Stimulated activated CD4-positive, alpha-beta T cell treated with anti-CD3 and anti-CD28 coated beads, Interleukin-1b, Interleukin-23, amount 100 ng/mL, for 24 hours (primary cell): ENCODE measurements at places on chromosomes 7 and 10.

DNA sequence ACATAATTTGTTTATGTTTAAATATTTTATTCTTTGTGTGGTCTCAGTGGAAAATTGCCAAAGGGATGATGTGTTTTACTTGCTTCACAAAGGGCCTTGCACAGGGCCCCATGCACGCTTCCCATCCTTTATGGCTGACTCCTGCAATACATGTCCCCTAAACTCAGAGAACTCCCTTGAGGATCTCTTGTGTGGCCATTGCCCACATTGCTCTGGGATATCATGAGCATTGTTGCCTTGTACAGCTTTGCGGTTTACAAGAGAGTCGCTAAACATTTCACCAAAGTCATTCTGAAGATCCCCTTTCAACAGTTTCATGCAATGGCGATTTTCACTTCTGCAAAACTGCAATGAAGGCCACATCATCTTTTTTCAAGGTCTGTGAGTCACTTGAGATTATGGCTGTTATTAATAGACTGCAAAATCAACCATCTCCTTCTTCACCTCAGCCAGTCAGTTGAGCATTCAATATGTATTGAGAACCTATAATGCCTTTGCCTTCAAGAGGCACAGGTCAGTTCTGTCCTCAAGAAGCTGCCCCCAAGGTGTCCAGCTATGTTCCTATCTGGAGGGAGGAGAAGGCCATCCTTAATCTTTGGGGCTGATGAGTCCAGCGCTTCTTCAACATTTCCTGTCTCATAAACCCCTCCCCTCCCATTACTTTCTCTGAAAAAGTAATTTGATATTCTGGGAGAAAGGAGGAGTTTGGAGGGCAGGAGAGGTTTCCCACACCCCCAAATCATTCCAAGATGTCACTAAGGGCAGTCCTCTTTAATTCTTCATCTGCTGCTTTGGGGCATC lies 108.1 kb downstream of the CCDC71L start:
- no peak for DNase-seq

GRCh38 chr7:29765490-29765889 lies 40.8 kb upstream of the WIPF3 start:
- DNase-seq: no peak

DNA sequence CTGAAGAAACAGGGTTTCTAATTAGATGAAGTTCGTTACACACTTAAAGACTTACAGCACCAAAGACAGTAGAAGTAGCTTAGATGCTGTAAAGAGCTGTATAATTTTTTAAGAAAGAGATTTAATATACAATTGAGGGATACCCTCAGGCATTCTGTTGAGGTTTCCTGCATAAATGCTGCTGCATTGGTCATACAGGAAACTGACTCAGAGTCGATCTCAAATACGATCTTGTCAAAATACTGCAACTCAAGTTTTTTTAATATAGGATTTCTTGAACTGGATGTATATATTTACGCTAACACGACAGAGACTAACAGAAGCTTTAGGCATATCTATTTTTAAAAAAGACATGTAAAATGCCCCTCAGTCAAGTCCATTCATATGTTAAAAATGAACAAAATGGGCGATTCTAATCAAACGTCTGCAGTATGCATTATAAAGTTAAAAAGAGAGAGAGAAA lies 2.4 kb upstream of the ARID5B start:
- no peak for DNase-seq

DNA sequence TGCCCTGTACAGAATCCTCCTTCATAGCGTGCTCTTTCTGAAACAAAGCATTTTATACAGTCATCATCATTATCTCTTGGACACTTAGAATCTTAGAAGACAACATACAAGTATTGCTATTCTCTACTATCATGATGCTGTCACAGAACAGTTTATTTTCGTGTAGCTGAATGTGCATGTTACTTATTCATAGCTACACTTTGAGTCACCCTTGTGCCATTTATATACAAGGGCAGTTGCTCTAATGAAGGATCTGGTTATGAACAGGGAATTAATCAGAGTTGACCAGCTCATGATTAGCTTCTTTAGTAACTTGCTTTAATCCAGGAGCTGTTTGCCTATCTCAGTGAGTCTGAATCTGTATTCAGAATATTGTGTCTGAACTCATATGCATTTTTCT lies 11.2 kb downstream of the CASP2 start:
- no peak for DNase-seq

DNA sequence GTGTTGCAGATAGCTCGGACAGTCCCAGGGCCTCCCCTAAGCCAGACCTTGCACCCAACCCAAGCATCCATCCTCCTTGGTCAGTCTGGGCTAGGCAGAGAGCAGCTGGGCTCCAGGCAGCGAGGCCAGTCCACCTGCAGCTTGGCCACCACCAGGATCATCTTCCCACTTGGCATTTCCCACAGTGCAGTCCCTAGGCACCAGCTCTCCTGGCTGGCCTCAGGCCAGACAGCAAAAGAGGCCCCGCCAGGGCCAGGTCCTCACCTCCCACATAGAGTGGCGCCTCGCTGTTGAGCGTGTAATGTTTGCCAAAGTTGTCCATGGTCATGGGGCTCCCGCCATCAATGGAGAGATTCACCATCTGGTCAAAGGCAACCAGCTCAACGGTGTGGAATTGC lies 171.7 kb downstream of the LCOR start:
- no peak for DNase-seq

DNA sequence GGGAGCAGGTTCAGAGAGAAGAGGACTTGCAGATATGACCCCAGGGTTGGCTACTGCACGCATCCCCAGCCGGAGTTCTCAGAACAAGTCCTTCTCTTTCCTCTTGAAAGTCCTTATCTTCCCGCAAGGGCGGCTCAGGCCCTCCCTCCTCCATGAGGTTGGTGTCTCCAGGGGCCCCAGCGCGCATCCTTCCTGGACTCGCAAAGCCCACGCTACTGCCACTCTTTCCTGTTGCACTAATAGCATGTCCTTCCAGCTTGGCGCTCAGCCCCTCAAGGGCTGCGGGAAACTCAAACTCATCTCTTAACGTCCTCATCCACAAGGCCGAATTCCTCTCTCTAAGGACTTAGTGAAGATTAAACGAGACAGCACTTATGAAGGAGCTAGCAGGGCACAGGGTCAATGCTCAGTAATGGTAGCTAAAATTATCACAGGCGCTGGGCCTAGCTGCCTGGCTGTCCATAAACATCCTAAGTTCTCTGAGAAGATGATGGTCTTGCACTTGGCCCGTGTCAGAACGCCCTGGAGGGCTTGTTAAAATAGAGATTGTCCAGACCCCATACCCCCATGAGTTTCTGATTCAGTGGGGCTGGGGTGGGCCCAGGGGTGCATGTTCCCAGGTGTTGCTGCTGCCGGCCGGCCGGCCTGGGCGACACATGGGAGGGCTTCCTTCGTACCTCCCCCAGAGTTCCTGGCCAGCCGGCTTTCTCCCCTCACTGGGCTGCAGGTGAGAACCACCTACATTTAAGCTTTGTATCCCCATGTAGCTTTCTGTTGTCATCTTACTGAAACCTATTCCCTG lies 261.4 kb downstream of the COBL start:
- no peak for DNase-seq

DNA sequence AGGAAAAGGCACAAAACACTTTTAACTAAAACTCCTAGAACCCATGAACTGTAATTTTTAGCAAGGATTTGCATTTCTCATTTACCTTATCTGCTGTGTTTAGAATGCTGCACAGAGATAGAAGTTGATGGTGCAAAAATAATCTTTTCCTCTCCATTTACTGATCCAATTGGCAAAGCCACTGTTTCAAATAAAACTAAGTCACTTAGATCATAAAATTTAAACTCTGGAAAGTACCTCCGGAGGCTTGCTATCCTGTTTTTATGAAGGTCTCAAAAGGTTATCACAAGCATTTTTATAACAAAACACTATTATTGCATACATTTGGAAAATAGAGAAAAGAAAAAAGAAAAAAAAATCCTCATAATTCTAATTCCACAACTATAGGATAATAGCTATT lies 7.6 kb downstream of the CPA2 start:
- no peak for DNase-seq

DNA sequence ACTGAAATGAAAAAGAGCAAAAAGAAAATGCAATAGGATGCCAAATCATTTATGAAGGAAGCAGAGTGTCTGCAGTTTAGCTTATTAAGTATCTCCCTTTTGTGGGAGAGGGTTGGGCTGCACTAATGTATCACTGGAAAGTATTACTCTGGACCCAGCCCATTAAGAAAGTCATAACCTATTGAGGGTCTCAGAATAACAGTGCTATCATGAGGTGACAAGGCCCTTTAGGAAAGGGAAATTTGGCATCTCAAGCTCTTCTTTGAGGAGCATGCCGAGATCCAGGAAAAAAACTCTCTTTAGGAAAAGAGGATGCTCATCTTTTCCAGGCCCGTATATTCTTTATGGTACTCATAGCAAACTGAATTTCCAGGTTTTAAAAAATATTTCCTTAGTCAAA lies 114.6 kb downstream of the PRKG1 start:
- no peak for DNase-seq

DNA sequence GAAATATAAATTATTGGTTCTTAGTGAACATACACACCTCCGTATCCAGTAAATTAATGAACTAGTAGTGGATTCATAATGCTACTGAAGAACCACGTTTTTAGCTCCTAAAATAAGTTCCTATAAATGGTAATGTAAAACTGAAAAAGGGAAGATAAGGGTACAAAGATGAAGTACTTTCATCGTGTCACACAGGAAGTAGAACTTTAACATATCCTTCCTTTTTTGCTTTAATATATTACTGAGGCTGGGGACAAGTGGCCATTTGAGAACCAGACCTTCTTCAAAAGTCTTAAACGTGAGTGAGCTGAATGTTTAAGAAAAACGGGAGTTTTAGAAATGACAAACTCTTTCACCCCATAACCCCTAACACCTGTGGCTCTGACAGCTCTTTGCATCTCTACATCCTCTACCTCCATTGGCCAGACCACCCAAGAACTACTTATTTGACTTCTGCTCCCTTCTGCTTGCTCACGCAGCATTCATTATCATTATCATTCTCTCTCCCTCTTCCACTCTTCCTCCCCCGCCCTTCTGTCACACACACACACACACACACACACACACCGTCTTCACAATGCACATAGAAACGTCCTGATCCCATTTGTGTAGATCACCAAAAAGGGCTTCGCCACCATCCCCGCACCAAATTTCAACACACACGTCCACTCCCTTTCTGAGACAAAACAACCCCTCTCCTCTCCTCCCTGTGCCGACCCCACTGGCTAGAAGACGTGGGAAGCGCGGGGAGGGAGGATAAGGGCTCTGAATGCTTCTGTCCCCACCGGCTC lies 677 bp downstream of the SKAP2 start:
- DNase-seq: no peak

DNA sequence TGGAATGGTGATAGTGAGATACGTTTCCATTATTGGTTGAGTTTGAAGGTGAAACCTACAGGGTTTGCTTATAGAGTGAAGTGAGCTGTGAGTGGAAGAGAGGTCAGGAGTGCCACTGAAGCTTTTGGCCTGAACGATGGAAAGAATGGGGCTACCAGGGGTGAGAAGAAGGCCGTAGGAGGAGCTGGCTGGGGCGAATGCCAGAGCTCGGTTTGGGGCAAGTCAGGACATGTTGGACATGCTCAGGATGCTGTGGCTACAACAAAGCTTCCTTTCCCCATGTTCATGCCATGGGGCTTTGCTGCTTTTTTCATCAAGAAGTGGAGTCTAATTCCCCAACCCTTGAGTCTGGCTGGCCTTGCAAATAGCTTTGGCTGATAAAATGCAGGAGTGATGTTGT lies 253.7 kb downstream of the GLRX3 start:
- DNase-seq: no peak

- DNase-seq: no peak
Observed at GRCh38 chr7:110774071-110774470, 316.9 kb upstream of the LRRN3 start.

- DNase-seq: no peak
Observed at GRCh38 chr7:53191191-53191695, 155.8 kb downstream of the POM121L12 start.

DNA sequence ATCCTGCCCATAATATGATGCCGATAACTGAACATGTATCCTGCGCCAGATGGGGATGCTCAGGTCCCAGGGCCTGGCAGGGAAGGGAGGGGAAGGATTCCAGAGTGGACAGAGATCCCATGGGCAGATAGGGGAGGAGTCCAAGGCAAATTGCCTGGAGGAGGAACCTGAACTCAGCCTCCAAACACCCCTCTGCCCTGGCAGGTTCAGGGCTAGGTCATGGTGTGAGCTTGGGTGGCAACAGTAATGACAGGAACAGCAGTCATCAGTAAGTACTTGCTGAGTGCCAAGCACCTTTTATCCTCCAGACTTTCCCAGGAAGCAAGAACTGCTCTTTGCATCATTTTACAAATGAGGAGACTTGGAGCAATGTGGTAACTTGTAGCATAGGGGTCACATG lies 3.8 kb upstream of the PALD1 start:
- DNase-seq: no peak

GRCh38 chr10:107553470-107553869 lies 389.0 kb upstream of the SORCS1 start:
- DNase-seq: no peak

GRCh38 chr10:6979371-6979770 lies 399.3 kb upstream of the PRKCQ start:
- DNase-seq: no peak

DNA sequence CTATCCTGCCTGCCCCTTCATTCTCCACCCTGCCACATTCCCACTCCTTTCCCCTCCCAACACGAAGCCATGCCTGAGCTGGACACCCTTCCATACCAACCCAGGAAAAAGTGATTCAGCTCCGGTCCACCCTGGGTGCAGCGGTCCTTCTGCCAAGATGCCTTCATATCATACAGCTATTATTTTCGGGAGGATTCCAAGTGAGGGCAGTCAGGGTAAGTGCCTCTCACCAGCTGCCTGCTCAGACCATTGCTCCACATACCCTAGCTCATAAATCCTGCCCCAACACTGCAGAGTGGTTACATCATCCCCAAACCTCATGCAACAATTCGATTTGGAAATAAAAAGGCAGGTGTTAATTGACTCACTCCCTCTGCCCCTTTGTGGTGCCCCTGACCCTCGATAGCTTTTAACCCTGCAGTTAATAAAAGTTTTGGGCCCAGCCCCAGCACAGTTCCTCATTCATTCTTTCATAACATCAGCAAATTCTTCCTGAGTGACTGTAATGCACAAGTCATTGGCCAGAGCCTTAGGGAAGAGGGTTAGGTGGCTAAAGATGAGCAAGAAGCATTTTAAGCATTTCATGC lies 42.6 kb downstream of the ZNF503 start:
- DNase-seq: no peak

GRCh38 chr7:5666361-5666760 lies 115.1 kb downstream of the RNF216 start:
- no peak for DNase-seq

DNA sequence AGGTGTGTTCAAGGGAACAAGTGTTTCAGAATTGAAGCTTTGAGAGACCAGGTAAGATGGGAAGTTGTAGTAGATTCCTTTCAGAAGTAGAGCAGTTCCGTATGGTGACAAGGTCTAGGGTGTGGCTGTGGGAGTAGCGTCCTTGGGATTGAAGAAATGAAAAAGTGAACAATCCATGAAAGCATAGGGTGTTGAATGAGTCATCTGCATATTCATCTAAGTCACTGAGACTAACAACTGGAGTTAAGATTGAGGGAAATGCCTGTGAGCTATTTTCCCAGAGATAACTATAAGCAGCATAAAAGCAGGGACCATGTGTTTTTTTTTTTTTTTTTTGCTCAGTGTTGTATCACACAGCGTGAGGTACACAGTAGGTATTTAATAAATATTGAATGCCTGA lies 134.8 kb downstream of the PHTF2 start:
- DNase-seq: no peak

GRCh38 chr7:93015779-93016481 lies 101.8 kb downstream of the SAMD9 start:
- no peak for DNase-seq
